ENCODE measurements at places on chromosomes 5 and 9.

GRCh38 chr5:147804334-147804733 lies 21.8 kb upstream of the JAKMIP2 start:
- no peak for DNase-seq

- DNase-seq = no peak
Measured at GRCh38 chr9:100013573-100013972, 85.2 kb downstream of the ERP44 start.

DNA sequence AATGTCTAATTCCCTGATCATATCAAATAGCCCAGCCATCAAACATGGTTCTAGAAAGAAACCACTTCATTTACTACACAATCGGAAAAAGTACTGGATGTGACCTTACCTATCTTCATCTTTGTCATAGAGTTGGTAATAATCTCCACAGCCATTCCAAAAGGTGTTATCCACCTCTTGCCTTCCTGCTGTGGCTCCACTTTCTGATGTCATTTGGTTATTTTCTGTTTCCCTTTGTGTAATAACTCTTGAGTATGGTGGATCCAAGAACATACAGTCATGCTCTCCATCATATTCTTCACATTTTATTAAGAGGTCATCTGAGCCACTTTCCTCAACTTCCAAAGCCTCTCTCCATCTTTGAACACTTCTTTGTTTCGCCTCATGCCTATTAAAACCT lies 31.7 kb downstream of the PJA2 start:
- DNase-seq = no peak

DNA sequence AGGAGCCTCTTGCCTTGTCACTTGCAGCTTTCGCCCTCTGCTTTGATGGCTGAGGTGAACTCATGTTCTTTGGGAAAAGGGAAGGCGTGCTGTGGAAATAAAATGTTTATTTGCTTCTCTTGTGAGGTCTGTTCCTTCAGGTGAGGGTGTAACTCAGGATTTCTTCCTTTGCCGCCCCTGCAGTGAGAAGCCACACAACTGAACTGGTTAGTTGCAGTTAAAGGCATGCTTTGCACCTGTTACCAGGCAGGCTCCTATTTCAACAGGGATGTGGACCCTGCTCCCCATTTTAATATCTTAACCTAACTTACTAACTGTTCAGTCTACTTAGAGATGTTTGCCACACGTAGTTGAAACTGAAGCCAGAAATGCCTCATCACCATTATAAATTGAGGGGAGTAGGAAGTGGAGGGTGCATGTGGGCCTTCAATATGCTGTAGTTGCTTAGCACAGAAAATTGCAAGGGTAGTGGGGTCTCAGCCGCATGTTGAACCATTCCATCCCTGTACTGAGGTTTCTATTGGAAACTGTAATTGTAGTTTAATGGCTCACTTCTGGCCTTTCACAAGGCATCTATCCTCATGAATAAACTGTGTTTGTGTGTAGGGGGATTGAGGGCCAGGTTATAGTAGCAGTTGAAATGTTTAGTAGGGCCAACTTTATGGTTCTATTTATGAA lies 7.9 kb downstream of the RACK1 start:
- no peak for DNase-seq

DNA sequence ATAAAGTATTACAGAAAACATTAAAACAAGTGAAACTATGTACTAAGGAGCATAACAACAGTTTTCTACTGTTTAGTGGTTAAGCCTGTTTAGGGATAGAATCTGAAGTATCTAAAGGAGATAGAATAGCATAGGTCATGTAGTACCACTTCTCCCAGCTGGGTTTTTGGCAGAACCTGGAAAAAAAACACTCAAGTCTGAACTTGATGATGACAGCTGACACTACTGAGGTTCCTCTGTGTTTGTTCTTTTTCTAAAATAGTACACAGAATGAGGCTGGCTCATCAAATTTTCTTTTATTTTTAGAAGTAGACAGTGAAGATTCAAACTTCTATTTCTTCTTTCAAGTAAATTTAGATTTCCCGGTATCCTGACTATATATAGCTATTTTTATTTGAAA lies 203.8 kb upstream of the ACO1 start:
- DNase-seq = no peak

- DNase-seq = no peak
Measured at GRCh38 chr5:55857247-55857640, 6.1 kb downstream of the IL31RA start.

GRCh38 chr9:112065806-112066606 lies 109.1 kb downstream of the SUSD1 start:
- no peak for DNase-seq

- DNase-seq = no peak
Measured at GRCh38 chr9:137749511-137749910, 128.1 kb upstream of the CACNA1B start.

GRCh38 chr5:72895758-72896157 lies 60.1 kb upstream of the FCHO2 start:
- no peak for DNase-seq

- DNase-seq = no peak
Measured at GRCh38 chr5:178392931-178393394, 160.4 kb upstream of the PHYKPL start.

DNA sequence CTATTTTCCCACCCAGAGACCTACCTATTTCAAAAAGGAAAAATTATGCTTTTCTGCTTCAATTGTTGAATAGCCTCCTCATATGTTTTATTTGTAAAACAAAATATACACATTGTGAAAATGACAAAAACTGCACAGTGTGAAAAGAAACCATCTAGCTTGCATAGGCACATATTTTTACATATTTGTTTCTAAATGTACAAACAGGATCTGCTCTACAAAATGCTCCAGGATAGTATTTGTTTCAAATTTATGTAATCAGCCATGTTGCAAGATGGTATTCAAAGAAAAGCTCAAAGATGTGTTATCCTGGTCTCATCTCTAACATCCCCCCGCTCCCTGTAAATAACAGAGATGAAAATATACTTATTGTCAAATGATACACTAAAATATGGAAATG lies 366.1 kb upstream of the MPDZ start:
- DNase-seq = no peak
